ENCODE measurements at places on chromosomes 12 and 14.

DNA sequence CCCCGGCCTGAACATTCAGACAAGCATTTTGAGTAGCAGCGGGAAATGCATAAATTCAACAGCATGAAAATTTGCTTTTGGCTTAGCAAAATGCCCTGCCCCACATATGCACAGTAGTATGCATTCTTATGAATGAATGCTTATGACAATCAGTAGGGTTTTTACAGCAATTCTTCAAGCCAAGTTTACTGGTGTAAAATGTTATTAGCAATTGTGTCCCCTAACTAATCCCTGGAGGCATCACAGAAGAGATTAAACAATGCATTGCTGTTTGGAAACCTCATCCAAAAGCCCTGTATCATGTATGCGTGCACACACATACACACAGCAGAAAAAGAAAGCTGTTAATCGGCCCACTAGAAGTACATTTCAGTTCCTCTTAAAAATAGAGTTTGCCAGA, 406.5 kb downstream of the LRIG3 start:
- no peak for DNase-seq

GRCh38 chr14:99524091-99524661, 43.0 kb downstream of the CCNK start:
- no peak for DNase-seq

DNA sequence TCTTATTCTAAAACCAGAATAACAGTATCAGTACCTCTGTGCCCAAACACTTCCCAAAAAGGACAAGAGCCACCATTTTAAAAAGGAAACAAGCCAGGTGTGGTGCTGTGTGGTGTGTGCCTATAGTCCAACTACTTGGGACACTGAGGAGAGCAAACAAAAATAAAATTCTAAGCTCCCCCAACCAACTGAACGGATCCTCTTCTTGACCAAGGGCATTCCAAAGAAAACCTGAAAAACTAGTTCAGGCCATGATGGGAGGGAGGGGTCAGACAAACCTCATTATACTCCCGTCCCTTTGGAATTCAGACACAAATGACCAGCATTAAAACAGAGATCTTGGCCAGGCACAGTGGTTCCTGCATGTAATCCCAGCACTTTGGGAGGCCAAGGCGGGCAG, 20.5 kb downstream of the SLC11A2 start:
- no peak for DNase-seq

GRCh38 chr12:92295523-92295922, 149.9 kb upstream of the BTG1 start:
- DNase-seq = no peak

DNA sequence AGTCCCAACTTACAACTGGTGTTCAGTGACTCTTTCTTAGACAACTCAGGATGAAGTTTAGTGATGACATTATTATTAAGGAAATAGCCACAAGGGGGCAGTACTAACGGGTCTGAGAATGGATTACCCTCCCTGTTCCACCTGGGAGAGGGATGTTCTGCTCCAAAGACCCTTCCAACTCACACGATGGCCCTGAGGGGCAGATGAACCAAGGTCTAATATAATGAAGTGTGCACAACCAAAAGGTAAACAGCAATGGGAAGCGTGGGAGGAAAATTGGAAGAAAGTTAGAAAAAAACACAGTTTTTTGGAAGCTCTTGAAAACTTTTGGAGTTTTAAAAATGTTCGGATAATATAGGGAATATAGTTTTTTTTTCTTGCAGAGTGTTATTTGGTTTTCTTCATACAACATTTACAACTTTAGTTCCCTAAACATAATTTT, 24.0 kb downstream of the FGF6 start:
- DNase-seq = no peak

- no peak for DNase-seq
These were observed 1.4 kb upstream of the ARHGDIB start for GRCh38 chr12:14962797-14963196.

- no peak for DNase-seq
These were observed 85.2 kb upstream of the MYF6 start for GRCh38 chr12:80622271-80622670.

DNA sequence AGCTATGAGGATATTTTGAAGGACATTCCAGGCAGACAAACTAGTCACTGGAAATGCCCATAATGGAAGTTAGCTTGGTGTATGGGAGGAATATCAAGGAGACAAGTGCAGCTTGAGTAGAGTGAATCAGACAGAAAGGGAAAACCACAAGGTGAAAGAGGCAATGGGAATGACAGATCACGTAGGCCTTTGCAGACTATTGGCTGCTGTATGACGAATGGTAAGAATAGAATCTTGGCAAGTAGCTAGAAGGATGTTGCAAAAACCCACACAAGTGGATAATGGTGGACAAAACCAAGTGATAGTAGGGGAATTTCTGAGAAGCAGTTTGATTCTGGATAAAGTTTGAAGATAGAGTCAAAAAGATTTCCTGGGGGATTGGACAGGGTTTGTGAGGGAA, 196.9 kb upstream of the NOVA1 start:
- no peak for DNase-seq

GRCh38 chr14:87251011-87251410, 742.0 kb downstream of the GALC start:
- no peak for DNase-seq

- DNase-seq = no peak
These were observed 443.0 kb downstream of the RAD51B start for GRCh38 chr14:68262567-68262966.

GRCh38 chr12:67986632-67987031, 2.6 kb upstream of the IFNG-AS1 start:
- no peak for DNase-seq

DNA sequence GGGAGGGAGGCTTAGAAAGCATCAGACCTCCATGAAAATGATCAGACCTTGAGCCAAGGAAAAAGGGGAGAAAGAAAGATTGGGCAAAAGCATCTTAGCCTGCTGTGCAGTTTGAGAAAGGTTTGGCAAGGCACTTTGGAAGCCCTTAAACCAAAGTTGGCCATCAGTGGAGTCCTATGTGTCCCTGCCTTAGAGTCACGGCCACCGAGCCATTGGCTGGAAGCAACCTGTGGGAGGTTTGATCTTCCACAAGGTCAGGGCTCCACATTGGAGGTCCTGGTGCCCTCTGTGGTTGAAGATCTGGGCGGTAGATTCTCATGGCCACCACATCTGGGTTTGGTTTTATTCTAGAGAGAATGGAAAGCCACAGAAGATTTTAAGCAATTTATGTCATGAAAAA, 44.4 kb downstream of the SRRM4 start:
- no peak for DNase-seq

- DNase-seq = no peak
These were observed 99.8 kb upstream of the WSCD2 start for GRCh38 chr12:108029051-108029835.

DNA sequence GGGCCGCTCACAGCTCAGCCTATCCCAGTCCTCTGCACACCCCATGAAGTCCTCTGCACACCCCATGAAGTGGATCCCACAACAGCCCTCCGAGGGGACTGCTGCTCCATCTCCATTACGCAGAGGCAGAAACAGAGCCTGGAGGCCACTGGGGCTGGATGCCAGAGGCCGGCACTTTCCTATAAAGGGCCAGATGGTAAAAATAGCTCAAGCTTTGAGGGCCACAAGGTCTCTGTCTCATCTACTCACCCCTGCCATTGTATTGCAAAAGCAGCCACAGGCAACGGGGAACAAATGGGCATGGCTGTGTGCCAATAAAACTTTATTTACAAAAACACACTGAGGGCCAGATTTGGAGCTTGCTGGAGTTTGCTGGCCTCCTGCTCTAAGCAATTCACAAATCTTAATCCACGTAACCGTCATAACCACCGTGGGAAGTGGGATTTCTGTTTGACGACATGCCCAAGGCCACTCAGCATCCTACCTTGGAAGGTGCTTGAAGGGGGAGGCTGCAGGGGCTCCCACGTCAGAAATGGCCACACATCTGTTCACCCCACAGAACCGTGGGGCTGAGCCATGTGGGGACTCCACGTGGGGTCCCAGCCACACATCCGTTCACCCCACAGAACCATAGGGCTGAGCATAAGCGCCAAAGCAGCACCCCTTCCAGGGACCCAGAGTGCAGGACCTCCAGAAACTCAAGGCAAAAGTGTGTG, 92.0 kb downstream of the NCOR2 start:
- DNase-seq = no peak

DNA sequence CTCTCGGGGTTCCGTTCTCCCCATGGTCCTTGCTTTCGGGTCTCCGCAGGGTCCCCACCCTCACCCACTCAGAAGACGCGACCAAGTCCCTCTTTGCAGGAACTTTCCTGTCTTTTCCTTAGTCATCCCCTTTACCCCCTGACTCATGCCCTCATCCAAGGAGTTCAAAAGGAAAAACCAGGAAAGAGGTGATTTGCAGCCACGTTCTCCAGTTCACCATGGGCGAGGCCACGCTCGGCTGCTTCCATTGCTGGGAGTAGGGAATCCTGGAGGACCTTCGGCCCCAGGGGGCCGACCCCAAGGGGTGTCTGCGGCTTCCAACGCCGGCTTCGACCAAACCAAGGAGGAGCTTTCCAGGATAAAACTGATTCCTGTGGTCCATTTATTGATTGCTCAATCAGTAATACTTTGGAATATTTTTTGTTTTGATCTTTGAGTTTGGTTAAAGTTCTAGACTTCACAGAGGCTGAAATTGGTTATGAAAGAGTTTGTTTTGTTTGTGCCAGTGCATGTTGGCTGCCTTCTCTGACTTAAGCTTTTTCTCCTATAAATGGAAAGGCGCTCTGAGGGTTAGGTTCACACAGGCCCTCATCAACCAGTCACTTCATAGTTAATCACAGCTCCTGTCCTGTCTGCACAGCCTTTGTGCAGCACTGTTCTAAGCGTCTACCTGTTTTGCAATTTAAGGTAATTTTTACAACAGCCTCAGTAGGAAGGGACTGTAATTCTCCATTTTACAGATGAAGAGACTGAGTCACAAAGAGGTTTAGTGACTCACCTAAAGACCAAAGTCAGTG, 827 bp downstream of the ALDH2 start:
- DNase-seq = no peak

GRCh38 chr12:2228535-2228934, 175.7 kb downstream of the CACNA1C start:
- no peak for DNase-seq

- DNase-seq = no peak
These were observed 53.8 kb downstream of the VWF start for GRCh38 chr12:6070472-6071257.

DNA sequence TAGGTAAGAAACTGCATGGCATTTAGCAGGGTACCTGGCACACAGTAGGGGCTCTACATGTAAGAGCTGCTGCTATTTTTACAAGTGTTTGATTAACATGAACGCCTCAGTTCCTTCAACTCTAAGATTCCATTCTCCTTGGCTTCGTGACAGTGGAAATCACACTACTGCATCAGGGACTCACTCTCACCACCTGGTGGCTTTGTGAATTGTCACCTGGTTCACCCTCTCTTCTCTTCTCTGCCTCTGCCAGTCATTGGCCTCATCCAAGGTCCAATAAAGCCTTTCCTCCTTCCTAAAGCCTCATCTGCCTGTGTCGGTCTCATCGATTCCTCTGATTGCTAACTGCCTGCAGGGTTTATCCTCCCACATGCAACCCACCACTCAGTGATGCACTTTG, 476.4 kb downstream of the VRK1 start:
- no peak for DNase-seq

DNA sequence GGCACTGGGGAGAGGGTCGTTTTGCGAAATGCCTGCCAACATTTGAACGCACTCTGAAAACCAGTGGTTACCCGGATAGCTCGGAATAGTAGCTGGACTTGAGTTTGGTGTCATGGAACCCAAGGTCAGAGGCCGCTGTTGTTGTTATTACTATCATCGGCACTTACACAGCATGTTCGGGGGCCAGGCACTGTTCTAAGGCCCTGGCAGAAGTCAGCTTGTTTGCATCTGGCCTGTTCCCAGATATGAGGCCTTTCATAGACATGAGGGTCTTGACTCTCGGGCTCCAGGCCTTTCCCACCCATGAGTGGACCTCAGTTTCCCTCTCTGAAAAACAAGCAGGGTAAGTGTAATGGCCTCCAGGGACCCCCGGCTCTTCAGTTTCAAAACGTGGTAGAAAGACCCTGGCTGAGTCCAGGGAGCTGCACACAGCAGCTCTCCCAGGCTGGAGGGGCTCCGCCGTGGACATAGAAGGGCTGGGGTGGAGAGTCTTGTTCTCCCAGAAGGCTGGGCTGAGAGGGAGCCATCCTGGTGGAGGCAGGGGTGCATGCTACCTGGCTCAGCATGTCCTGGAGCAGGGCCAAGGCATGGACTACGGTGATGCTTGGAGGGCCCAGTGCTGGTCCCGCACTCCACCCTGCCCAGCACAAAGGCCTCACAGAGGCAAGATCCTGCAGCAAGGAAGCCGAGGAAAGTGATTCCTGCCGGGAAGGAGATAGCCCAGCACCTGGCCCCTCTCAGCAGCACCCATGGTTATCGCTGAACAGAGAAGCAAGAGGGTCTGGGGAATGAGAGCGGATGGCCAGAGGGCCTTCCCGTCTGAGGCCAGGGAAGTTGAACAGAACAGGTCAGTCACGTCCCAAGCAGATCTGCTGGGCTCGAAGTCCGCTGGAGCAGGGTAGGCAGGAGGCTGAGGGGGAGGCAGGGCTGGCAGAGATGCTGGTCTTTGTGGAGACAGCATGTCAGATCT, 63.5 kb upstream of the C14orf180 start:
- no peak for DNase-seq

DNA sequence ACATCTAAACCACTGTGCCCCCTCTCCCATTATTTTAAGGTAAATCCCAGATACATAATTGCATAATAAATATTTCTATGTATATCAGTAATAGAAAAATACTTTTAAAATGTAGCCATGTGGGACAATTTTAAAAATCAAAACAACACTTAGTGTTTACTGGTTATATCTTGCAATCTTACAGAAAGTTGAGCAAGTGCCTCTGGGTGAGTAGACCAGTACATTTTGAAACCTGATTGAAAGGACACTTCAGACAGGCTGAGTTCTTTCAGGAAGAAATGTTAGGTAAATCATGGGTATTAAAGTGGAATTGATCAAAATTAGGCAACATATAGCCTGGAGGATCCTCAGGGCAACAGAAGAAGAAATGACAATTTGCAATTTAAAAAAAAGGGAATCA, 7.2 kb downstream of the SLC38A4 start:
- DNase-seq = no peak

- no peak for DNase-seq
These were observed 27.8 kb downstream of the TOGARAM1 start for GRCh38 chr14:44989497-44990440.

GRCh38 chr12:131855521-131856142, 27.4 kb downstream of the MMP17 start:
- no peak for DNase-seq

DNA sequence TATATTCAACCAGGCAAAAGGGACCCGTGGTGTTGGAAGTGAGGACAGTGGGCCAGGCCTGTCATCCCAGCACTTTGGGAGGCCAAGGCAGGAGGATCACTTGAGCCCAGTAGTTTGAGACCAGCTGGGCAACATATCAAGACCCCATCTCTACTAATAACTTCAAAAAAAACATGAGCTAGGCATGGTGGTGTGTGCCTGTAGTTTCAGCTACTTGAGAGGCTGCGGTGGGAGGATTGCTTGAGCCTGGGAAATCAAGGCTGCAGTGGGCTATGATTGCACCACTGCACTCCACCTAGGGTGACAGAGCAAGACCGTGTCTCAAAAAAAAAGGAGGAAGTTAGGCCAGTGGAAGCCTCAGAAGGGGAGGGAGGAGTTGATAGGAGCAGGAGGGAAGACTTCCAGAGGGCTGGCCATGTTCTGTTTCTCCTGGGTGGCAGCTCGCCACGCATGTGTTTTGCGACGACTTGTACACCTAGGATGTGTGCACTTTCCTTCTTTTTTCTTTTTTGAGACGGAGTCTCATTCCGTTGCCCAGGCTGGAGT, 10.1 kb downstream of the SLC25A29 start:
- no peak for DNase-seq

All from stimulated activated CD4-positive, alpha-beta T cell treated with anti-CD3 and anti-CD28 coated beads, Interleukin-12 subunit alpha, Interleukin-12 subunit beta, amount 100 ng/mL, for 24 hours (primary cell).